ENCODE measurements at places on chromosomes 2 and 18.
A peak's percentile ranks its signal among the peaks of the same experiment; 100 is the strongest.

- no peak for DNase-seq
Observed at GRCh38 chr2:127320067-127320466, 26.1 kb upstream of the ERCC3 start.

- no peak for DNase-seq
Observed at GRCh38 chr2:1219901-1220573, 193.2 kb upstream of the TPO start.

- DNase-seq: no peak
Observed at GRCh38 chr2:99878581-99879350, 263.6 kb downstream of the AFF3 start.

DNA sequence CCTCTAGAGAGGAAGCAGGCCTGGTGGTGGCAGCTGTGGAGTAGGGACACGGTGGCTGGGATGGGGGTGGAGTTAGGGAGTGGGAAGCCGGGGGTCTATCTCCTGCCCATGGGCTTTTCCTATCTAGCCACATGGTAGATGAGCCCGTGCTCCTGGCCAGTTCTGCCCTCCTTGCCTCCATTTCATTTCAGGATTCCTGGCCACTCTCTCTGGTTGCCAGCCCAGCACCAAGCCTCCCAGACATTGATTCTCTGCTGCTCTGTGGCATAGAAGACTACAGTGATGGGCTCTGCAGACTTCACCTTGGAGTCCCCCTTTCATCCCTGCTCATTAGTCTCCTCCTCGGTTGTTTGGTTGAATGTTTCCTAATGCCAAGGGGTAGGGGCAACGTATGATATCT is 19.4 kb downstream of the SIX3 start:
- DNase-seq: no peak

GRCh38 chr2:190216829-190217228 is 102.8 kb downstream of the HIBCH start:
- DNase-seq: no peak

DNA sequence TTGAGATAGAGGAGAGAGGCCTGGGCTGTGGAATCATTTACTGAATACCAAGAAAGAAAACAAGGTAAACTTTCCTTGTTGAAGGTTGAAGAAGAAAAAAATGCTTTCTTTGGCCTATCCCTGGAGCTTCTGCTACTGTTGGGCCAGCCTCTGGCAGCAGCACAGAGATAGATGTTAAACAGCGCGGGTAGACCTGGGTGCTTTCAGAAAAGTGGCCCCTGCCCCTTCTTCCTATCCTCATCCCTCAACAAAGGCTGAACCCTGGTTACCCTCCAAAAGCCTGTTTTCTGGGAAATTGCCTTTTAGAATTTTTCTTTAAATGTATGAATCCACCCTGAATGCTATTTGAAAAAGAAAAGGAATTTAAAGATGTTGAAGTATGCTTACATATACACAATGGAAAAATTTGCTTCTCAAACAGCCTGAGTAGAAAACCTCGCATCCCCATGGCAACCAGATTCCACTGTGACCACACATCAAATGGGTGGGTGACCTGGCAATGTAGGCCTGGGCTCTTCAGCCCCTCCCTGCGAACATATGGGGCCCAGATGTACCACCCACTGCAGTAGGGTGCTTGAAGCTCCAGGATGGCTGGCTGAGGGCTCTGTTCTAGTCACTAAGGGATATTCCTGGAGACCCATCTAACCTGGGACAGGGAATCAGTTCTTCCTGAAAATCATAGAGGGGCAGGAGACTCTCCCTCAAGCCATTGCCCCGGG is 23.4 kb upstream of the CHRNA1 start:
- peak; percentile 37 for DNase-seq

GRCh38 chr2:219059375-219059724 is 1.4 kb downstream of the IHH start:
- no peak for DNase-seq

- DNase-seq: no peak
Observed at GRCh38 chr2:158505448-158505934, 48.7 kb downstream of the PKP4 start.

- no peak for DNase-seq
Observed at GRCh38 chr2:239212121-239212928, 188.5 kb downstream of the HDAC4 start.

GRCh38 chr18:476251-476664 is 24.2 kb downstream of the COLEC12 start:
- no peak for DNase-seq

GRCh38 chr18:2053490-2054089 is 517.7 kb downstream of the METTL4 start:
- no peak for DNase-seq

DNA sequence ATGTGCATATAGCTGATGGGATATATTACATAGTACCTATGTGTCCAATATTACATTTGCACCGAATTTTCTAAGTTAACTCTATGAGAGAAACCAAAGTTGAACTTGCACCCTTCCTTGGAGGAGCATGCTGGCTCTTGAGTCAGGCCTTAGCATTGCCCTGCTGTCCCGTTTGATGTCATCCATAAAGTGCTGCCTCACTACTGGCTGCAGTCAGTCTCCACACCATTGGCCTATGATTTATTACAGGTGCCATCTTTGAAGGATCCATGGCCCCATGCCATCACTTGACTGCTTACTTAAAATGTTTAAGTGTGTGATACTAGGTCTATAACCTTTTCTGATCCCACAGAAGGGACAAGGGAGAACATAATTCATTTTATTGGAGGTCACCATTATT is 249.3 kb upstream of the RBBP8 start:
- DNase-seq: no peak

DNA sequence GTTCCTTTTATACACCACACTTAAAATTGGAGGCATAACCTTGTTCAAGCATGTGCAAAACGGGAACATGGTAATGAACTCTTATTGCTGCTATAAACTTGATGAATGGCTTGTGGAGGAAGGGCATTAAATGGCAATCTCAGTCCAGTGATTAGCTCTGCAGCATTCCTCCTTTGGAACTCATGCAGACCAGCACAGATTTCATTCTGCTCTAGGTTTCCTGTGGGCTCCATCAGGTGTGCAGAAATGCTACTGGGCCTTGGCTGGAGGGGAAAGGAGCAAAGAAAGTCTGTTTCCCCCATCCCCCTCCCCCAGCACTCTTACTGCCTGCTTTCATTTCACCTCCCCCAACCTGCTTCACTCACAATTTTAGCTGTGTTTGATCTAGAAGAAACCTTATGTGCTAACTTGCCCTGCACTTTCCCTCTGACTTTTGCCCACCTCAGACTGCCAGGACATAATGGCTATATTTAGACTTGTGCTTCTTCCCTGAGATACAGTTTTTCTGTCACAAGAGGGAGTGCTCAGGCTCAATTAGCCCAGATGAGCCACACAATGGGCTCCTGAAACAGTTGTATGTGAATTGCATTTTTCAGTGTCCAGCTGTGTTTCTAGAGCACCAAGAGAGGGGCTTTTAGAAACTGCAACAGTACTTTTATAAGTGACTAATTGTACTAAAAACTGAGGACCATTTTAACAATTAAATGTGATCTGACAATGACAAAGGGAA is 109.8 kb downstream of the FSHR start:
- DNase-seq: no peak

DNA sequence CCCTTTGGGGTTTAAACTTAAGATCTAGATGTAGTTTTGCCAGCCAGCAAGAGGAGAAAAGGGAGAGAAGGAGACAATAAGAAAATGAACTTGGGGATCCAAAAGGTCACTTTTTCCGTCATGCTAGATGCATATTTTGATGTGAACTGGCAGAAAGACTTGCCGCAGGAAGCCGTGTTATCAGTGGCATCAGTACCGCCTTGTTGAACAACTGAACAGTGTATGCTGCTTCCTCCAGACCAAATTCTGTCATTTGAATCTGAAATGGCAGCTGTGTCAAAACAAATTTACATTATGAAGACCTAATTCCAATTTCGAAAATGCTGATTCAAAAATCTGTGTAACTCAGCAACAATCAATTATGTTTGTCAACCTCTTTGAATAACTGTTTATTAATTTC is 42.1 kb downstream of the TMEM200C start:
- no peak for DNase-seq

DNA sequence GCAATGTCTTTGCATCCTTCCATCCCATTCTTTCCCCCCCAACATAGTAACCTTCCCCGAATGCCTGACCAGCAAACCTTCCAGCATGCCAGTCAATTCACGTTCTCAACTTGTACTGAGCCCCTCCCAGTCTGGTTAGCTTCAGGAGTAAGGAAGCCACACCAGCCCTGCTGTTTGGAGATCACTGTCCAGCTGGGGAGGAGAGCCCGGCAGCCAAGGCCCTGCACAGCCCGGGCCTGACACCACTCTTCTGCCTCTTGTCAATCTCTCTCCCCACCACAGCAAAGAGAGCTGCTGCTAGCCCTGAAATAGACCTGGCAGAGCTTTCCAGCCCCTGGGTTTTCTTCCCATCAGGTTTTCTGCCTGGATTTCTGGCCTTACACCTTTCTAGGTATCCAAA is 185.8 kb upstream of the ID2 start:
- DNase-seq: no peak

GRCh38 chr2:179338681-179339080 is 74.0 kb upstream of the SESTD1 start:
- no peak for DNase-seq

GRCh38 chr2:175734686-175735085 is 267.4 kb downstream of the LNPK start:
- no peak for DNase-seq

DNA sequence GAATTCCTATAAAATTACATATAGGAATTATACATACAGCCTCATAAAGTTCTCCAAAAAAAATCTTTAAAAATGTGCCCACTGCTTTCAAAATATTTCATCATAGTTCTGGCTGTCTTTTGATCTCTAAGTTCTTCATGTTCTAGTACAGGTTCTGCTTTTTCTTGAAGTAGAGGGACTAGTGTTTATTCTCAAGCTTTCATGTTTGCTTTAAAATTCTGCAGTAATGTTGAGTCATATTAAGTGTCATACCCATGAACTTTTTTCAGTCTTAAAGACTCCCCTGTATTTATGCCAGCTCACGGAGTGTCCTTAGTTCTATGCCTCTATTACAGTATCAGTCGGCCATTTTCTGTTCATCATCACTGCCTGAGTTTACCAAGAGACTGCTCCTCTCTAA is 54.8 kb upstream of the CCDC141 start:
- DNase-seq: no peak

GRCh38 chr2:47271054-47272000 is 116.2 kb upstream of the STPG4 start:
- DNase-seq: no peak

DNA sequence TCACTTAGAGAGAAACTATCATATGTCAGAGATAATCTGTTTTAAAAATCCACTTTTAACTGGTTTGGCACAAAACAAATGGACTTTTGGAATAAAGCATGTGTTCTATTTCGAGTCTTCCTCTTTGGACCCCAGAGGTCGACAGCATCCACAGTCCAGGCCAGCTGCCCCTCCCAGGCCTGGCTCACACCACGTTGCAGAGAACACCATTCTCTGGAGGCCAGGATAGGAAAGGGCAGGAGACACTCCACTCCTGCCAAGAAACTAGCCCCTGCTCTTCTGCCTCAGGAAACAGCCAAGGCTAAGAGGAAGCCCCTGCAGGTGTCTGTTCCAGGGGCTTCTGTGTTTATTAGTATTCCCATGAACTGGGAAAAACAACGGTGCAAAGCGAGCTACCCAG is 456.6 kb upstream of the ID2 start:
- no peak for DNase-seq

DNA sequence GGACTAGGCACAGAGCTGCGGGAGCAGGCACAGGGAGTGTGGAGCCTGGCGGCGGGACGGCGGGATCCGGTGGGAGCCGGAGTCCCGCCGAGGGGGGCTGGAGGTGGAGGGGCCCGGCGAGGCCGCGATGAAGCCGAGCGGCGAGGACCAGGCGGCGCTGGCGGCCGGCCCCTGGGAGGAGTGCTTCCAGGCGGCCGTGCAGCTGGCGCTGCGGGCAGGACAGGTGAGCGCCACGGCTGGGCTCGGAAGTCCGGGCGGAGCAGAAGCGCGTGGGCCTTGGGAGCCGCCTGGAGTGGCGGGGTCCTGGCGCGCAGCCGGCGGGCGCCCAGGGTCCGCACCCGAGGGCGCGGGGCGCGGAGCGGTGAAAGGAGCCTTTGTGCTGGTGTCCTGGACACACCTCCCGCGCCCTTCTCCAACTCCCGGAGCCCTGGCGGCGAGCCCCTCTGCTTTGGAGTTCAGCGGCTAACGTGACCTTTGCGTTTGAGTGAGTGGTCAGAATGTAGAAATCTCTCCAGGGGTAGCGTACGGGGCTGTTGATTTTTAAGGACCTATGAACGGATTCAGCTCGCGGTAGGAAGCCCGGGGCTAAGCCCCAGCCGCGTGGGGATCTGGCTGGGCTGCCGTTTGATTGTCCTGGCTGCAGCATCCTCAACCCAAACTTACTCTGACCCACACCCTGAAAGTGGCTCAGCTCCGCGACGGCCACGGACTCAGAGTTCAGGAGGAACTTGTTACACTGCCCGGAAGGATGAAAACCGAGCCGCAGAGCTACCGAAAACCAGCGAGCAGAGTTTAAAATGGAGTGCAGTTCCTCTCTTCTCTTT is 448 bp downstream of the IMPA2 start:
- DNase-seq: no peak

- DNase-seq: no peak
Observed at GRCh38 chr18:59799383-59800015, 100.3 kb upstream of the PMAIP1 start.

GRCh38 chr2:179991344-179991743 is 15.8 kb downstream of the CWC22 start:
- no peak for DNase-seq

GRCh38 chr2:54504866-54505265 is 48.7 kb downstream of the SPTBN1 start:
- DNase-seq: no peak

GRCh38 chr2:39660612-39661236 is 5.0 kb upstream of the TMEM178A start:
- DNase-seq: no peak

DNA sequence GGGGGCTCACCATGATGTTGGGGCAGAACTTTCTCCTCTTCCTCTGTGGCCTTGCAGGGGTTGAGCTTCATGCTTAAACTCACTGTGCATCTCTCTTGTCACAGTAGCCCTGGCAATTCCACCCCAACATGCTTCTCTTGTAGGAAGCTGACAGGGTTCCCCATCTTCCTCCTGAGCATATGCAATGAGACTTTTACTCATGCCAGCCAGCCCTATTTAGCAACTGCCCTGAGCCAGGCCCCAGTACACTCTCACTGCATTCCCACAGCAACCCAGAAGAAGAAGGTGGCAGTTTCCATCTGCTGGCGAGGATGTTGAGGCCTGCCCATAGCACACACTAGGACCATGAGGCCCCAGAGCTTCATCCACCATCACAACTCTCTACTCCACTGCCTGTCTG is 72.2 kb upstream of the TEX51 start:
- DNase-seq: no peak

- DNase-seq: no peak
Observed at GRCh38 chr2:38406597-38407110, 29.6 kb upstream of the ATL2 start.

DNA sequence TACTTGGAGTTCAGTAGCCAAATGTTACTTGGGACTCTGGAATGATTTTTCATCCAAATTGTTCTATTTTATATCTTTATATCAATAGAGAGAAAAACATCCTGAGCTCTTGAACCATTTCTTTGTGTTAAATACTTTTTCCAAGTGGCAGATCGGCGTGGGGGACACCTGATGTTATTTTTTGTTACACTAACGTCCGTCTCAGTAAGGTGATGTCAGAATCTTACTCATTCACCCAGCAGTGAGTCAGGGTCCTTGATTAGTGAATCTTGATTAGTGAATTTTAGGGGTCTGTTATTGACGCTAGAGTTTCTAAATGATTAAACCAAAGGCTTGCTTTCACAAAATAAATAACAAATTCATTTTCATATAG is 1.7 kb downstream of the MIB1 start:
- no peak for DNase-seq

GRCh38 chr2:107740300-107740699 is 86.4 kb upstream of the RGPD4 start:
- DNase-seq: no peak

Data from anterior cingulate cortex (tissue), 58 donors.